ENCODE measurements at places on chromosomes 12 and 14.

- peak; percentile 93 for DNase-seq
Observed at GRCh38 chr12:71840231-71840847, 780 bp downstream of the TBC1D15 start.

GRCh38 chr14:104368751-104369100, 210.8 kb upstream of the C14orf180 start:
- no peak for DNase-seq

DNA sequence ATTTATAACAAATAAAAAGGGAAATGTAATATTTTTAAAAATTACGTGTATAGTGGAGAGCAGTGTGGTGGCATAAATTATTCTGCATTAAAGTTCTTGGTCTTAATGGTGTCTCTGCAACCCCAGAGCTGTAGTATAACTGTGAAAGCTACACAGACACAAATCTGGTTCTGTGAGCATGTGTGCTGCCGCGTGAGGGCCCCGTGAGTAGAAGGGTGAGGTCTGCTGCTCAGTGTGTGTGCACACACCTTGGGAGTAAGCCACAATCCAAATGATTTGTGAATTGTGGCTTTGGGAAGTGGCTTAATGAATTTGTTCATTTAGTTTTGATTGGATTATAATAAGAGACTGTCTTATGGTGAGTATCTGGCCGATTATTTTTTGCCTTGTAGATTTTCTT, 16.8 kb downstream of the PELI2 start:
- DNase-seq = peak; percentile 16

GRCh38 chr12:18700271-18700670, 37.5 kb downstream of the PLCZ1 start:
- peak; percentile 97 for DNase-seq

DNA sequence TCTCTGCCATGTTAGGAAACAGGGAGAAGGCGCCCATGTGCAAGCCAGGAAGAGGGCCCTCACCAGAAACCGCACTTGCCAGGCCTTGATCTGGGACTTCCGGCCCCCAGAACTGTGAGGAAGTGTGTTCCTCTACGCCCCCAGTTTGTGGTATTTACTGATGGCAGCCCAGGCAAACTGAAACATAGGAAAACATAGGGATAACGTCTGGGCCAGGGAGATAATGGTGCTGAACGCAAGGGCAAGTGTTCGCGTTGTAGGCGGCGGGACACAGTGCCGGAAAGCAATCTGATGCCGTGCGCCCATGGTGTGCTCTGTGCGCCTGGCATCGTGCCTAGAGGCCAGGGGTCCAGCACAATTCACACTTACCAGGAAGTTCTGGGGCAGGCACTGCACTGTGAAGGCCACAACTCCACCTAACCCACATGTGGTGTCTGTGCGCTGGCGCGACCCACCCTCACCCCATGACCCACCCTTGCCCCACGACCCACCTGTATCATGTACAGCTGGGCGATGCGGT, 53.6 kb downstream of the ARL6IP4 start:
- DNase-seq = no peak

DNA sequence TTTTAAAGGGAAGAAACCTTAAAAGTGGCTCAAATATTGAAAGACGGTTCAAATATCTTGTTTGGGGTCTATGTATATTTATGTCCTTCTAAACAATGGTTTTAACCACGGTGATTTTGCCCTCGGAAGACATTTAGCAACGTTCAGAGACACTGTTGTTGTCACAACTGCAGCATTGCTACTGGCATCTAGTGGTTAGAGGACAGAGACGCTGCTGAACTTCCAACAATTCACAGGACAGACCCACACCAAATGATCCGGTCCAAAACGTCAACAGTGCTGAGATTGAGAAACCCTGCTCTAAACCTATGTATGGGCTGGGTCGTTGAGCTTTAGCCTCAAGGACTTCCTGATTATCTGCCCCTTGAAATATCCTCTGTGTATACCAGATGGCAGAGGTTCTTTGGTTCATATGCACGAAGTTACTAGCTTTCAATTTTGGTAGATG, 1.7 kb downstream of the ANGEL1 start:
- DNase-seq = peak; percentile 52

- DNase-seq = no peak
Observed at GRCh38 chr14:40336846-40337245, 904.6 kb upstream of the FBXO33 start.

DNA sequence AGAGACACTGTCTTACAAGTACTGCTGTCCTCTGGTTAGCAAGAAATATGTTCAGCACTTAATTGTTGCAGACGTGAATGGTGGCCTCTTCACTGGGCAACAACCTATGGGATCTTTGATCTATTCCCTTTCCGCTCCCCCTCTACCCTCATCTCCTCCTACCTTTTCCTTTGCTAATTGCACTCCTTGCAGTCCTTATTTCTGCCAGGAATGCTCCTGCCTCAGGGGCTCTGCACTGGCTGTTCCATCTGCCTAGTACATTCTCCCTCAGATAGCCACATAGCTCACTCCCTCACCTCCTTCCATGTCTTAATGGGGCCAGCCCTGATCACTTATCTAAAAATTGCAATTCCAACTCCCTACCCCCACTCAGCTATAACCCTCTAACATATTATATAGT, 4.5 kb upstream of the NFYB start:
- DNase-seq = no peak

GRCh38 chr12:67484791-67485480, 163.6 kb upstream of the DYRK2 start:
- DNase-seq = no peak

GRCh38 chr12:122079532-122080081, 1.1 kb downstream of the MLXIP start:
- no peak for DNase-seq

DNA sequence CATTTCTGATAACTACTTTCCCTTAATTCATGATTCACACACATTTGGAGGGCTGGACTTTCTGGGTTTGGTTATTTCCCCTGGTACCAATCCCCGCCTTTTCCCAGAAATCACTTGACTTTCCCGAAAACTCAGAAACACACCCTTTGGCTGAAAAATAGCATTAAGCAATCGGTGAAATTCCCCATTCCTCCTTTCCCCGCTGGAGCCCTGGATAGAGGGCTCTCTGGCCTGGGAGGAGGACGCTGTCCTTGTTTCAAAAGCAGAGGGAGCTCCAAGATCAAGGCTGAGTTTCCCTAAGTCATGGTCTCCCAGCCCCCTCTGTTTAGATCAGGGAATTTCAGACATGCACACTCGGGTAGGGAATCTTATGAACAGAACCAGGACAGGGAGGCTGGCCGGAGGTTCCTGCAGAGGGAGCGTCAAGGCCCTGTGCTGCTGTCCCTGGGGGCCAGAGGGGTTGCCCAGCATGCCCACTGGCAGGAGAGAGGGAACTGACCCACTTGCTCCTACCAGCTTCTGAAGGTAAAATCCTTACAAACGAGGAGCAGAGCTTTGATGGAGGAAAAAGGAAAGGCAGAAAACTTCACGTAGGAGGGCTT, at the start of gene C1S:
Gene C1S (plus strand): TSS at position 366 of the 602 bp plus-strand sequence. CDS start 1,195 bp downstream, outside the sequence.
- peak; percentile 99 for DNase-seq

GRCh38 chr14:69625299-69626131, 14.1 kb downstream of the SUSD6 start:
- DNase-seq = peak; percentile 53

GRCh38 chr14:101977311-101978071, 13.1 kb downstream of the DYNC1H1 start:
- peak; percentile 49 for DNase-seq

- DNase-seq = peak; percentile 60
Observed at GRCh38 chr12:41034686-41035085, 153.4 kb upstream of the PDZRN4 start.

- peak; percentile 30 for DNase-seq
Observed at GRCh38 chr14:99808515-99808914, 15.3 kb downstream of the EML1 start.

DNA sequence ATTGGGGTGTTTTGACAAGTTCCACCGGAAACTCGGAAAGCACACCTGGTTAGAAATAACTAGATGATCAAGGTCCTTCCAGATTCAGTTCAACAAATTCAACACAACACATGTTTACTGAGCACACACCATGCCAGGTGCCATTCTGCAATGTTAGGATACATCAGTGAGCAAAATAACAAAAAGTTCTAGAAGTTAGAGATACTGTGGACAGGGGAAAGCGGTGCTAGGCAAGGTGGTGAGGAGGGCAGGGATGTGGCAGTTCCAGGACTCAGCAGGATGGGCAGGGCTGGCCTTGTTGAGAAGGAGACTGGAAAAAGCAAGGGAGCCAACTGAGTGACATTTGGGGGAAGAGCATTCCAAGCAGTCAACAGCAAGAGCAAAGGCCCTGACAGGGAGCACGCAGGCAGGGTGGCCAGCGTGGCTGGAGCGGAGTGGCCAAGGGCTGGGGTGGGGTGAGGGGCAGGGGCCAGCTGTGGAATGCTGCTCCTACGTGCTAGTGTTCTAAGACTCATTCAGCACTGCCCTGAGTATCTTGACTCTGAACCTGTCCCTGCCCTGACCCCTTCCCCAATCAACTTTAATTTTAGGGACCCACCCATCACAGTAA, 19.4 kb upstream of the FAIM2 start:
- no peak for DNase-seq

DNA sequence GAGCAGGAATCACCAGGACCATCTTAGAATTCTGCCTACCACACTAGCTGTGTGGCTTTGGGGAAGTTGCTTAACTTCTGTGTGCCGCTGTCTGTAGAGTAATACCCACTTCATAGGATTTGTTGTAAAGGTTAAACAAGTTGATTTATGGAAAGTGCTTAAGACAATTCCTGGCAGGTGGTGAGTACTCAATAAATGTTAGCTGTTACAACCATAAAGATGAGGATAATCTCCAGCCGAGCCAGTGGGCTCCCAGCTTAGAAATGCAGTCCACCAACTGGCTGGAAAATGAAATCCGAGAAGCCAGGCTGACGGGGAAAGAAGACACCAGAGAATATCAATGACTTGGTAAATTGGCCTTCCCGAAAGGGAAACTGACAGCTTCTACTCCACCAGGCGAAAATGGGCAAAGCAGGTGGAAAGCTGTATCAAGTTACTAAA, 173.5 kb downstream of the CHST11 start:
- no peak for DNase-seq

GRCh38 chr12:39332661-39333175, 110.2 kb downstream of the KIF21A start:
- DNase-seq = no peak

DNA sequence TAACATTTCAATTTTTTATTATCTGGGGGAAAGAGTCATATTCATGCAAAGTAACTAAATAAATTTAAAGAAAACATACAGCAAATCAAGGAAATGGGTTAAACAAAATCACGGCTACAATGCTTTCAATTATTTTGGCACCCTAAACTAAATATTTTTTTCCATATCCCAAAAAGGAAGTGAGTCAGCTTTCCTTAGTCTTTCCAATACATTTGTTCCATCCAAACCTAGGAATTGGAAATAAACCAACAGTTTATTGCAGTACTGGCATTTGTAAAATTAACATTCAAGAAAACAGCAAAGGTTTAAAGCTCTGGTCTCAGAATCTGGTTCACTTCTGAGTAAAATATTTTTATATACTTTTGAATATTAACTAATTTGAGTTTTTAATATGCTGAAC, 89.2 kb downstream of the BCL2L14 start:
- peak; percentile 60 for DNase-seq

DNA sequence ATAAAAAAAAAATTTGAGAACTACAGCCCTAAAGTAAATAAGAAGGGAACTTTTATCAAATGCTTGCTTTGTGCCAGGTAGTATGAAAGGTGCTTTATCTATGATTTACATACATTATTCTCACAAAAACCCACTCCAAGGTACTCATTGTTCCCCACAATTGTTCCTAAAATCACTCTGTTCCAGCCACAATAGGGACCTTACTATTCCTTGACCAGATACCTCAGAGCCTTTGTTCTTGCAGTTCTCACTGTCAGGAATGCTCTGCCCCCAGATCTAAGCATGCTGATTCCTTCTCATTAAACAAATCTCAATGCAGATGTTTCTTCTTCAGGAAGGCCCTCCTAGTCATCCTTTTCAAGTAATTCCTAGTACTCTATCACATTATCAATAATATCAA, 60.2 kb downstream of the PPP1R12A start:
- DNase-seq = no peak

- DNase-seq = peak; percentile 92
Observed at GRCh38 chr14:73785336-73785833, 66.2 kb upstream of the PTGR2 start.

- DNase-seq = no peak
Observed at GRCh38 chr14:83842547-83842946, 1687.4 kb upstream of the FLRT2 start.

GRCh38 chr14:102525219-102525928, 15.8 kb upstream of the ANKRD9 start:
- DNase-seq = peak; percentile 67

DNA sequence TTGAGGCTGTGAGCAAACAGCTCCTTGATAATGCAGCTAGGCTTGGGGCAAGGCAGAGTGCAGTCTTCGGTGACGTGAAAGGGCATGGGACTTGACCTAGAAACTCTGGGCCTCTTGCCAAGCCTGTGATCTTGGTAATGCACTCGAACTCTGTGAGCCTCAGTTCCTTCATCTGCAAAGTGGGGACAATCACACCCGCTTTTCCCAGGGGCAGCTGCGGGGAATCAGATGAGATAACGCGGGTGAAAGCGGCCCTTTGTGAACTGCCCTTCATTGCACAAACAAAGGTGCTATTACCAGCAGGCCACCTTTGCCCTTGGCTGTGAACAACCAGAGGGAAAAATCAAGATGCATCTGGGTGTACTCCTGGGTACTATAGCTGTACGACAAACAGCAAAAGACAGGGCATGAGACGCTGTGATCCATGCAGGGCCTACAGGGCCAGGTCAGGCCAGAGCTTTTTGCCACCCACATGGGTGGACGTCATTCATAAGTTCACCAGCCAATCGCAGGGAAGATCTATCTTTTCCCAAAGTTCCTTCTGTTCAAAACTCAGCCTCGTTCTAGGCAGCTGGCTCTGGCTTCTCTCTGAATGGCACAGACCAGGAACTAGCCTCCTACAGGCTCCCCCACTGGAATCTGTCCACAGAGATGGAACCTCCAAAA, 3.2 kb downstream of the MSI1 start:
- DNase-seq = no peak

DNA sequence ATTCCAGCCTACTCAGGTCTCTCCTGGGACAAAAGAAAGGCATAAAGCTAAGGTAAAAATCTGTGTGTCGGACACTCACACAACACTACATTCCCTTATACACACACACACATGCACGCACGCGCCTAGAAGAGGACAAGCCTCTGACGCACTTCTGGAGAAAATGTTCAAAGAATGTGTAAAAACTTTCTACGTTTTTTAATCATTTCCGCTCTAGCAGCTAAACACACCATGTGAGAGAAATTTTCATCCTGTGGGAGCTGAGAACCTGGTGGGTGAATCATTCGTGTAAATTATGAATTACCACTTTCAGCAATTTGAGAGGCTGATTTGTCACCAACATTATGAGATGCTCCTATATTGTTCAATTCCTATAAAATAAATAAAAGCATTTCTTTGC, 494.5 kb downstream of the TMEM132D start:
- DNase-seq = no peak

All from fibroblast of mammary gland (primary cell).